Right lobe of liver (tissue), 6 donors: ENCODE measurements at places on chromosomes 13 and 19.
A peak's percentile ranks its signal among the peaks of the same experiment; 100 is the strongest.

DNA sequence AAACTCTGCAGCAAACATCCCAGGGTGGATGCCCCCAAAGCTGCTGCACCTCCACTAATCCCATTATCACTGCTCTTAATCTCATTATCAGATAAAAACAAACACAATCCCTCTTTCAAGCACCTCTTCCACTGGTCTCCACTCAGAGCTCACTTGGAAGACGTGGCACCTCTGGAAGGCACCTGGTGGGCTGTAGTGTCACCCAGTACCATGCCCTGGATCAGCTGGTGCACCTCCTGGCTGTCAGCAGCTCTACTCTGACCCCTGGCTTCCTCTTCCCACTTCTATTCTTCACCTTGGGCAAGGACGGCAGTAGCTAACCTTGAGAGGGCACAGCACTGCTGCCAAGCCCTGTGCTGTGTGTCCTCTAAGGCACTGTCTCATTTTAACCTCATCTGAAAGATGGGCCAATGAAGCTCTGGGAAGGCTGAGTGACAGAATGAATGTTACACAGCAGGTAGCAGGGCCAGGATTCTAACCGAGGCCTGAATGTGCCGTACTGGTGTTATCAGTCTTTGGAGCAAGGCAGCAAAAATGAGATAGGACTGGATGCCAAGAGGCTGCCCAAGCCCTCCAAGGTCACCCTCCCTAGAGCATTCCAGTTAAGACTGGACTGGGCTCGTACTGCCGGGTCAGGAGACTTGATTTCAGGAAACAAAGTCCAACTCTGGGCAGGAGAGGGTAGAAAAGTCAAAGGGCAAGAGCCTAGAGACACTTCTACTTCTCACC lies 7.4 kb downstream of the BRD4 start:
- H3K4me3 ChIP-seq, result no peak overlapping the region
- no peaks in the 10 kb centered on the region for H3K27me3 ChIP-seq
- no peaks in the 10 kb centered on the region for H3K36me3 ChIP-seq
- peak overlapping the region; percentile 48 for H3K27ac ChIP-seq

DNA sequence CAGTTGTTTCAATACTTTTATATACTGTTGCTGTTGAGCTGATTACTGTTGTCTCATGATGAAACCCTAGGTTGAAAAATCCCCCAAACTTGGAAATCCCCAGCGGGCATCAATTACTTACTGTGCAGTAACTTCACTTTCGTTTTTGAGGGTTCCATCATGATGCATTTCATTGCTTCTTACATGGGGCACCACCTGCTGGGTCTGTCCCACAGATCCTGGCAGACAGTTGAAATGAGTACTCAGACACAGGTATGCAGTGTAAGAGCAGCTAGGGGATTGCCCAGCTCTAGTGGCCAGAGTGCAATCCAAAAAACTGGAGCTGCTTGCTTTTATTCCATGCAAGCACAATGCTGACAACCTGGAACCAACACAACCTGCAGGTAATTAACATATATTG lies 132.5 kb upstream of the ZNF91 start:
- H3K36me3 ChIP-seq, result no peaks in the 10 kb centered on the region
- DNase-seq, result no peak
- H3K4me1 ChIP-seq, result no peaks in the 10 kb centered on the region
- H3K4me3 ChIP-seq, result no peak overlapping the region

DNA sequence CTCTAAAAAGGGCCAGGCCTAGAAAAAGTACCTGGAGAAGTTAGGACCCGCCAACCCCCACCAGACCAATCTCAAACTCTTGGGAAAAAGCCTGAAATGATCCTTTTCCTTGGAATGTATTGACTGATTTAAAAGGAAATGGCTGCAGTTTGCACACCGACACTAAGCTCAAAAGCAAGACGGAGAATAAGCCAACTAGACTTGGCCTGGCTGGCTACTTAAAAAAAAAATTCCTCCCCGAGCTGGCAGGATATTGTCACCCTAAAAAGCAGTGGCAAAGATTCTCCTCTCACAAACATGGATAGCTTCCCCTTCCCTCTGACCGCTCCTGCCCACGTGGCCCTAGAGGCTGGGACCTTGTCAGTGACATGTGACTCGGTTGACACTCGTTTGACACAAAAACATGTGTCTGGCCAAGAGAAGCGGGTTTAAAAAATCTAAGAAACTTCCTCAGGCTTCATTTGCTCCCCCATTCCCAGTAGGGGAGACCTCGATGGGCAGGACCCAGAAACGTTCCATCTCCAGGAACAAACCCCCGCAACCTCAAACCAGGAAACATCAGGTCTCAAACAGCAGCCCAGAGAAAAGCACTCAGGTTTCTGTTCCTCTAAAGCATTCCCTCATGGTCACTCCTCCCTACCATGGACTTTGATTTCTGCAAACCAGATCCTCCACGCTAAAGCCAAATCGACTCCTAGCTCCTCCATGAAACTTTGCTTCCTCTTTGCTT lies 1.3 kb downstream of the RFX1 start:
- H3K36me3 ChIP-seq, result no peaks in the 10 kb centered on the region
- peak overlapping the region; percentile 97 for H3K27ac ChIP-seq
- no peaks in the 10 kb centered on the region for H3K27me3 ChIP-seq
- H3K4me3 ChIP-seq, result peak overlapping the region; percentile 88

GRCh38 chr13:93226623-93227279 lies at the start of gene GPC6:
TSS of gene GPC6 (plus strand) at chr13:93226807.
- H3K27ac ChIP-seq, result peak within 1 kb of the TSS; percentile 95
- H3K36me3 ChIP-seq, result no peaks in the 10 kb centered on the region
- H3K27me3 ChIP-seq, result no peaks in the 10 kb centered on the region
- peak within 1 kb of the TSS; percentile 80 for H3K4me3 ChIP-seq

- no peaks in the 10 kb centered on the region for H3K27me3 ChIP-seq
- H3K27ac ChIP-seq, result no peak overlapping the region
- no peak for DNase-seq
- H3K4me3 ChIP-seq, result no peak overlapping the region
Observed at GRCh38 chr13:41588899-41589298, 131.5 kb downstream of the RGCC start.

DNA sequence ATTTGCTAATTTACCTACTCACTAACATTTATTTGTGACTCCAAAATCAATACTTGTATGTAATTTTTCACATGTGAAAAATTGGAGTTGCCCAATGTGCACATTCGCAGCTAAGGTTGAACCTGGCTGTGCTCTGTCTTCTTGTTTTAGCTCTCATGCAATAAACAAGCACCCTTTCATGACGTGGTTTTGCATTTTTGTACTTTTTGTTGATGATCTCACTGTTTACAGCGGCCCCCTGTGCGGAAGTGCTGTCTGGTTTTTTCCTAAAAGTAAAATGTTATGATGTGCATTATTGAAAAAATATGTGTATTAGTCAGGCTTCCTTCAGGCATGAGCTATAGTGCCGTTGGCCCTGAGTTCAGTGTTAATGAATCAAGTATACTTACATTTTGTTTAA lies 18.1 kb downstream of the DGKH start:
- H3K4me3 ChIP-seq, result no peak overlapping the region
- no peaks in the 10 kb centered on the region for H3K4me1 ChIP-seq
- no peak overlapping the region for H3K27ac ChIP-seq
- DNase-seq, result no peak

GRCh38 chr19:33195645-33196347 lies 1.7 kb downstream of the LRP3 start:
- H3K4me1 ChIP-seq, result no peaks in the 10 kb centered on the region
- DNase-seq, result peak; percentile 49
- H3K27me3 ChIP-seq, result no peaks in the 10 kb centered on the region
- peak overlapping the region; percentile 69 for H3K4me3 ChIP-seq
- H3K27ac ChIP-seq, result no peak overlapping the region

DNA sequence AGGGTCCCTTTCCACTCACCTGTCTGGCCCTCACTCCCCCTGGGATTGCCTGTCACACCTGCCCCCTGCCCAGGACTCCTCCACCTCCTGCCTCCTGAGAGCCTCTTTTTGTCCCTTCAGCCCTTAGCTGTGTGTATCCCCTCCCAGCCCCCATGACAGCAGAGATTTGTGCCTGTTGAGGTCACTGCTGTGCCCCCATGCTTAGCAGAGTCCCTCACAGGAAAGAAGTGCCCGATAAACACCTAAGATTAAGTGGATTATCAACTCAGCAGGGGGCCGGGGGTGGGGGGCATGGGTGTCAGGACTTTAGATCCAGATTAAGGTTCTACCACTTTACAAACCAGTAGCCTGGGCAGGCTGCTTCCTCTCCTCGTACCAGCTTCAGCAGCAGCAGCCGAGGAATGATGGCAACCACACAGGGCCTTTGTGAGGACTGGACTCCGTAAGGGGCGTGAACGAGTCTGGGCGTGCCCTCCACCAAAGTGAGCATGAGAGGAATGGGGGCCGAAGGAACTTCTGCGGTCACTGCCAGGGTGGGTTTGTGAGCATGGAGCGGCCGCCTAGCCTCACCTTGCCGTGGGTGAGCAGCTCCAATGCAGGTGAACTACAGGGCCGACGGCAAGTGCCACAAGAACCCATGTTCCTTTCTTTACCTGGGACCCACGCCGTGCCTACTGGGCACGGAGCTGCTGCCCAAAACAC lies 36.1 kb downstream of the ZNF787 start:
- H3K4me1 ChIP-seq, result peaks cover 9% of the 10 kb centered on the region
- DNase-seq, result no peak
- H3K27ac ChIP-seq, result no peak overlapping the region
- no peaks in the 10 kb centered on the region for H3K27me3 ChIP-seq
- H3K4me3 ChIP-seq, result no peak overlapping the region
- no peaks in the 10 kb centered on the region for H3K36me3 ChIP-seq

- H3K27me3 ChIP-seq, result no peaks in the 10 kb centered on the region
- H3K4me1 ChIP-seq, result no peaks in the 10 kb centered on the region
- no peak overlapping the region for H3K27ac ChIP-seq
- no peak for DNase-seq
- no peak overlapping the region for H3K4me3 ChIP-seq
- H3K36me3 ChIP-seq, result no peaks in the 10 kb centered on the region
Observed at GRCh38 chr13:35496006-35496405, 19.5 kb upstream of the MAB21L1 start.

DNA sequence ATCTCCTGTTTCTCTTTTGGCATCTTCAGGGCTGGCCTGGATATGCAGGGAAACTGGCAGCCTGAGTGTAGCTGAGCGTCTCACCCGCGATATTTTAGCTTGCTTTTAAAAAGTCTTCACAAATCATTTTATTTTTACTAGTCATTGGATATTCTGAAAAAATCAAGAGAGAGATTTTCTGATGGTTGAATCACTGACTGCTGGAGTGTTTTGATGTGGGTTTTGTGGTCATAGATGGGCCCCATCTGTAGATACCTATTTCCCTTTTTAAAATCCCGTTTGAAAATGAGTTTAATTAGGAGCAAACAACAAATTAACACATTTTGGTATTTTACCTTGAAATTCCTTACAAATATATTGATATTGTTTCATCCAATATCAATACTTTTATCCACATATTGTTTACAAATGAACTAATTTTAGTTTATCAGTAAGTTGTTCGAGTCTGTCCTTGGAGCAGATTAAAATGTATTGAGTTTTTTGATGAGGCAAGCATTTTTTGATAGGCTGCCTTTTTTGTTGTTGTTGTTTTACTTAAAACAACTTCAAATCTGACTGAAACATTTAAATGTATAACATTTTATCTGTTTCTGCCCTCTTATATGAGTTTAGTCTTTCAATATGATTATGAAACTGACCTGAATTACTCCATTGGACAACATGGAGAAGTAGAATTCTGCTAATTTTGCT lies 21.5 kb upstream of the OXGR1 start:
- DNase-seq, result no peak
- H3K36me3 ChIP-seq, result no peaks in the 10 kb centered on the region
- H3K27me3 ChIP-seq, result no peaks in the 10 kb centered on the region
- H3K4me3 ChIP-seq, result no peak overlapping the region

- H3K27me3 ChIP-seq, result no peaks in the 10 kb centered on the region
- H3K4me1 ChIP-seq, result no peaks in the 10 kb centered on the region
- no peak for DNase-seq
- H3K36me3 ChIP-seq, result no peaks in the 10 kb centered on the region
Observed at GRCh38 chr19:20969498-20969897, 46.4 kb downstream of the ZNF85 start.

- H3K4me1 ChIP-seq, result no peaks in the 10 kb centered on the region
- no peaks in the 10 kb centered on the region for H3K27me3 ChIP-seq
- H3K4me3 ChIP-seq, result peak overlapping the region; percentile 90
- no peak for DNase-seq
Observed at GRCh38 chr13:48302871-48303358, 636 bp upstream of the RB1 start.

DNA sequence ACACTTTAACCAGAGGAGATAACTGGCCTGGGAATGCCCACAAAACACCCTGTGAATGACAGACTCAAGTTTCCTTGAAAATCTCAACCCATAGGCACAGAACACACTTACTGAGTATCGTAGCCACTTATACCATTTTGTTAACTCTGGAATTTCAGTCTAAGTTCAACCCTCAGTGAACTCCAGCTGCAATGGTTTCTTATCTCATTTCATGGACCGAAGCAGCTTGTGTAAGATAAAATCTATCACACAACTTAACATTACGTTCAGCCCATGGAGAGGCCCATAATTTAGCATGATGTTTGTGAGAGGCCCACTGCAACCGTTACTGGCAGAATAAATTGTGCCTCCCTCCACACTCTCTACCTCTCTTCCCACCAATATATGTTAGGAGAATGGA lies 323.0 kb downstream of the DNAJC15 start:
- H3K27ac ChIP-seq, result no peak overlapping the region
- no peak for DNase-seq
- H3K27me3 ChIP-seq, result no peaks in the 10 kb centered on the region
- no peaks in the 10 kb centered on the region for H3K36me3 ChIP-seq

GRCh38 chr13:101406791-101407190 lies 9.5 kb downstream of the NALCN start:
- H3K4me1 ChIP-seq, result no peaks in the 10 kb centered on the region
- no peak for DNase-seq
- H3K27ac ChIP-seq, result no peak overlapping the region
- no peak overlapping the region for H3K4me3 ChIP-seq
- H3K36me3 ChIP-seq, result no peaks in the 10 kb centered on the region

DNA sequence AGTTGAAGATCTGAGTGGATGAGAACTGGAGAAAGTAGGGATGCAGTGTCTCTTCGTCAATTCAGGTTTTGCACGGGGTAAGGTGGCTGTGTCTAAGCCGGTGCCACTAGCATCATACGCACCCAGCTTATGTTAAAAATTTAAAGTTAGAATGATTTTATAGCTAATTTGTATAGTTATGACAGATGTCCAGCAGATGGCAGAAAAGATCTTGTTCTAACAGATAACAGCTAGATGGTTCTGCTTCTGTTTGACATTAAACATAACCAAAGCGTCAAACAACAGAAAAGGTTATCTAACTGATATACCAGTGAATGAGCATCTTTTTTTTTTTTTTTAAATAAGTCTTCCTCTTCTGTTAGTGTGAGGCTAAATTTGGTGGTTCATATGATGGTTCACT lies 18.8 kb upstream of the EDDM13 start:
- no peaks in the 10 kb centered on the region for H3K4me1 ChIP-seq
- DNase-seq, result no peak
- H3K36me3 ChIP-seq, result no peaks in the 10 kb centered on the region
- no peak overlapping the region for H3K4me3 ChIP-seq
- no peak overlapping the region for H3K27ac ChIP-seq

- no peak overlapping the region for H3K4me3 ChIP-seq
- no peaks in the 10 kb centered on the region for H3K27me3 ChIP-seq
- no peak overlapping the region for H3K27ac ChIP-seq
- DNase-seq, result no peak
- no peaks in the 10 kb centered on the region for H3K4me1 ChIP-seq
Observed at GRCh38 chr13:100728201-100728600, 53.6 kb upstream of the TMTC4 start.

GRCh38 chr13:73513751-73514150 lies 454.9 kb downstream of the KLF5 start:
- DNase-seq, result no peak
- H3K27me3 ChIP-seq, result no peaks in the 10 kb centered on the region
- H3K36me3 ChIP-seq, result no peaks in the 10 kb centered on the region
- no peak overlapping the region for H3K27ac ChIP-seq
- H3K4me1 ChIP-seq, result no peaks in the 10 kb centered on the region

GRCh38 chr19:10692673-10693264 lies 8.5 kb upstream of the QTRT1 start:
- H3K36me3 ChIP-seq, result no peaks in the 10 kb centered on the region
- no peak for DNase-seq
- H3K27me3 ChIP-seq, result no peaks in the 10 kb centered on the region
- peaks cover 5% of the 10 kb centered on the region for H3K4me1 ChIP-seq
- H3K4me3 ChIP-seq, result no peak overlapping the region
